ENCODE measurements at places on chromosomes 13 and 19. TPM values are rescaled to one million over a fixed set of nuclear protein-coding genes. Genes with fewer than 3 reads are reported as not detected.

B3GNT8 gene
- total RNA-seq = 6.1 TPM

URAD gene
- not detected for total RNA-seq

DMKN gene
- total RNA-seq = 20.0 TPM

TNNT1 gene
- not detected for total RNA-seq

URI1 gene
- total RNA-seq = 68.6 TPM

CRB3 gene
- 0.85 TPM for total RNA-seq

PTGIR gene
- 4.1 TPM for total RNA-seq

THAP8 gene
- total RNA-seq = 12.8 TPM

ZNF491 gene
- total RNA-seq = 3.1 TPM

CCDC61 gene
- 4.2 TPM for total RNA-seq

ZSCAN4 gene
- not detected for total RNA-seq

IGFL2 gene
- not detected for total RNA-seq

DACH1 gene
- total RNA-seq = 1.9 TPM

LILRA6 gene
- total RNA-seq = 1.4 TPM

FXYD7 gene
- not detected for total RNA-seq

KLF5 gene
- total RNA-seq = 4.9 TPM

LILRA2 gene
- 0.47 TPM for total RNA-seq

EID2B gene
- total RNA-seq = 5.6 TPM

KIRREL2 gene
- not detected for total RNA-seq

SPRY2 gene
- total RNA-seq = 32.5 TPM

KIR3DL1 gene
- total RNA-seq = not detected

ETV2 gene
- total RNA-seq = not detected

FGF22 gene
- 0.67 TPM for total RNA-seq

ICAM1 gene
- total RNA-seq = 20.7 TPM

PLPPR3 gene
- total RNA-seq = not detected

CERS1 gene
- total RNA-seq = 0.73 TPM

PRR20A gene
- not detected for total RNA-seq

TUBA3C gene
- total RNA-seq = not detected

Data from gastroesophageal sphincter (tissue), 4 donors.